ENCODE measurements at places on chromosomes 3 and 15.

- DNase-seq: no peak
Measured at GRCh38 chr15:59155431-59155830, 50.5 kb downstream of the CCNB2 start.

- DNase-seq: peak; percentile 62
Measured at GRCh38 chr3:187987924-187988323, 166.0 kb upstream of the LPP start.

GRCh38 chr3:111128884-111129283 is 57.3 kb downstream of the NECTIN3 start:
- DNase-seq: no peak

GRCh38 chr3:170425491-170426239 is 7.0 kb downstream of the CLDN11 start:
- DNase-seq: no peak

DNA sequence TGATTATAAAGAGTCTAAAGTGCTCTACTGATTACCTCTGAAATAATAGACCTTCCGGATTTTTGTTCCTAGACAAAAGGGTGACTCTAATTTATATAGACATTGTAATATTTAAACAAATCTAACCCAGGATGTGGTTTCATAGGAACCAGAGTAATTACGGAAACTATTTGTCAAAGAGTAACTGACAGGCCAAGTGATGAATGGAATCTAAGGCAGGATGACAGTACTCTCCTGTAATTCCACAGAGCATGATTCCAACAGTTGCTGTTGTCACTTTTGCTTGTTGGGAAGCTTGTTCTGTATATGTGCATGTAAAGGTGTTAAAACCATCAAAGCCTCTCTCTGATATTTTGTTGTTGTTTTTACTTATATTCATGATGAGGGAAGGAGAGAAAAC is 1141.0 kb downstream of the IGSF11 start:
- DNase-seq: no peak

All from activated CD8-positive, alpha-beta memory T cell treated with anti-CD3 and anti-CD28 coated beads, Interleukin-2, amount 50 U/mL, for 4 hours (primary cell).